ENCODE measurements at places on chromosomes 4 and X.

GRCh38 chr4:167721617-167722486 is 370.5 kb upstream of the ANXA10 start:
- DNase-seq: peak; percentile 17

GRCh38 chrX:29466456-29466855 is 748.9 kb upstream of the MAGEB2 start:
- DNase-seq: no peak

DNA sequence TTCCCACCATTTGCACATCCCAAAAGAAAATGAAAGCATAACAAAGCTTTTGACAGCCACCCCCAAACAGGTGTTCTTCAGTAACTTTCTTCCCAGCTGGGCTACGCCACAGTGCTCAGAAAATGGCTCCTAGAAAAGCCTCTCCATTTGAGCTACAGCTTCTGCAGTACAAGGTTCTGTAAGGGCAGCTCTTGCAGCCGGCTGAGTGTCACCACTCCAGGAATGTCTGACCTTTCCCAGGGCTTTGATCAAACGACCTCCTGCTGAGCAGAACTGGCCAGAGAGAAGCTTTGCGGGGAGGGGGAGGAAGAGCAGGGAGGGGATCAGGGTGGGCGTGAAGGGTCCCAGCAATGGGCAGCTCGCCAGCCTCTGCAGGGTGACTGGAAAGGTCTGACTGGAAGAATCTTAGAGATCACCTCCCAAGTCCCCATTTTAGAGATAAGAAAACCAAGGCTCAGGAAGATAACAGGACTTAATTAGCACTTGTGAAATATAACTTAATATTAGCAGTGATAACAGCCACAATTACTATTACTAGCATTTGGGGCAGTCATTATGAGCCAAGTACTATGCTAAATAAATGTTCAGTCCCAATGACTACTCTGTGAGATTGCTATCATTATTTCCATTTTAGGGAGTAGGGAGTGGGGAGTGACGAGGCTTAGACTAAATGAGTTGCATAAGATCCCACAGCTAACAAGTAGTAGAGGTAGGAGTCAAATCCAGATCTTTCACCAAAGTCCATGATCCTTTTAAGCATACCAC is 51.1 kb downstream of the LEF1 start:
- no peak for DNase-seq

GRCh38 chr4:150974750-150975149 is 40.3 kb downstream of the LRBA start:
- DNase-seq: no peak

DNA sequence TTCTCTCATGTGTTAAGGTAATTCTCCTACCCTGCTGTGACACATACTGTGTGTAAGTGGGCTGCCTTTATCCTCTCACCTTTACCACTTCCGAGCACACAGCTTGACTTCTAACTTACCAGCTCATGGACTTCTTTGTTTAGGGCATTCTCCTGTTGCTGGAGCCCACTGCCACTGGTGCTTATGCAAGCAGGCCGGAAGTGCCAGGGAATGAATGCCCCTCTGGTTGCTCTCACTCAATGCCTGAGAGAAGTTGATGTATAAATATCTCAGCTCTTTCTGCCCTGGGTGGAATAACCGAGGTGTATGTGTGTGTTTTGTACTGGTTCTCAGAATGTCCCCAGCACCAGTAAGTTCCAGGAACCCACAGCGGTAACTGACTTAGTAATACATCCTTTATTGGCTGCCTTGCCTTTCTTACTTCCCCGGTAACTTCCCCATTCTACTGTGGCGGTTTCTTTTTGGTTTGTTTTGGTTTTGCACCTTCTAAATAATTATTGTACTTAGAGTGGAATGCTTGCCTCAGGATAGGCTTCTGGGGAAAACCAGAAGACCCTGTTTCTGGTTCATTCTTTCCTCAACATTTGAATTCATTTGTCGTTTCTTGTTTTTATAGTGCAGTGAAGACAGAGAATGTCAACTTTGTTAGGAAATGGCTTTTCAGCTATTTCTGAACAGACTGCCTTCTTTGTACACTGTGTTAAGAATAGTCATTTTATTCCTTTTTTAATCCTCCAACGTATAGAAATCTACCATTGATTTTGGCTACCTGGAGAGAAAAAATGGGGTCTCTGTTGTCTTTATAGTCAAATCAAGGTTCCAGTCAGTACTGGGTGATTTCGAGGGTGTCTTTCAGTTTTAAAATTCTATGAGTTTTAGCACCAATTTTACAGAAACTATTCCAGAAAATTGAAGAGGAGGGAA is 45.4 kb downstream of the CXorf58 start:
- no peak for DNase-seq

GRCh38 chrX:3393178-3393577 is 46.7 kb upstream of the MXRA5 start:
- no peak for DNase-seq

DNA sequence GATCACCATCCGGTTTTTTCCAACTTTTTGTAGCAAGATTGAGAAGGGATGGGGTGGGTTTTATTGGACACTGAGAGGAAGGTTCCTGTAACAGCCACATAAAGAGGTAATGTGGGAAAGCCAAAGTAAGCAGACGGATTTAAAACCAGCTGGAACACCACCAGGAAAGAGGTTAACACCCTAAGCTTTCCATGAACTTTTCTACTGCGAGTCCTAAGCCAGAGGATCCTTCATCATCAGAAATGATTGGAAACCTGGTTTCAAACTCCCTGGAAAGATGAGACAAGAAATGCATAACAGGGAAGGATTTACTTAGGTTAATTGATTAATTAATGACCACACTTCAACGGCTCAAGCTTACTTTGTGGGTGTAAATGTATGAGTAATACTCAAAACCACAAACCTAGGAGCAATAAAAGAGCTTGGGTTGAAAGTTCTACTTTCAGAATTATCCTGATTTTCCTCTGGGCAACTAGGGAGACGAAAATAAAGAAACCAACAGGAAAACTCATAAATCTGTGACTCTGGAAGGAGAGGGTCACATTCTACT is 91.5 kb downstream of the COX18 start:
- DNase-seq: no peak

- no peak for DNase-seq
These were observed 79.7 kb upstream of the GNPDA2 start for GRCh38 chr4:44806071-44806470.

- no peak for DNase-seq
These were observed 8.3 kb upstream of the LNX1 start for GRCh38 chr4:53599632-53600031.

GRCh38 chr4:63020661-63021060 is 1388.6 kb downstream of the TECRL start:
- DNase-seq: no peak

DNA sequence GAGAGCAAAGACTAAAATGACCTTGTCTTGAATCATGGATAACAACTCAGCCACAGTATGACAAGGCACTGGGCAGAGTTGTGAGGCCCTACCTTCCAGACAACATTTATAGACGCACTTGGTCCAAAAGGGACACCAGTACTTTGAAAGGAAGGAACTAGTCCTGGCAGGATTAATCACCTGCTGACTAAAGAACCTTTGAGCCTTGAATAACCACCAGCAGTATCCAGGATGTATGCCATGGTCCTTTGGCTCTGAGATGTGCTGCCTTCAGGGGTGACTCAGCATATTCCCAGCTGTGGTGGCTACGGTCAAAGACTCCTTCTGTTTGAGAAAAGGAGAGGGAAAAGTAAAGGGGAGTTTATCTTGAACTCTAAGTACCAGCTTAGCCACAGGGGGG is 118.1 kb upstream of the PRR32 start:
- DNase-seq: no peak

- no peak for DNase-seq
These were observed 28.5 kb downstream of the ADGRA3 start for GRCh38 chr4:22487328-22487727.

GRCh38 chr4:20428436-20429160 is 176.9 kb downstream of the SLIT2 start:
- peak; percentile 22 for DNase-seq

DNA sequence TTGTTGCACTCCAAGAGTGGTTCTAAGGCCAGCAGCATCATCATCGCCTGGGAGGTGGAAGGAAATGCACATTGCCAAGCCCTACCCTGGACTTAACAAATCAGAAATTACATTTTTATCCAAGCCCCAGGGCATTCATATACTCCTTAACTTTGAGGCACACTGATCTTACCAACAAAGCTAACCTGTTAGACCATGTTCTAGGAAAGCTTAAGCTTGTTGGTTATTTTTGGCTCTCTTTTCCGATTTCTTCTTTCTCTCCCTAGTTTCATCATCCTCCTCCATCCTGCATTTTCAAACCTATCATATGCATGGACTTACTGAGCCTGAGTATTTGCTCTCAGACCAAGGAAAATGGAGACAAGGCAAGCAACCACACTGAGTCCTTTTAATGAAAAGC is 133.4 kb downstream of the OPHN1 start:
- DNase-seq: no peak

DNA sequence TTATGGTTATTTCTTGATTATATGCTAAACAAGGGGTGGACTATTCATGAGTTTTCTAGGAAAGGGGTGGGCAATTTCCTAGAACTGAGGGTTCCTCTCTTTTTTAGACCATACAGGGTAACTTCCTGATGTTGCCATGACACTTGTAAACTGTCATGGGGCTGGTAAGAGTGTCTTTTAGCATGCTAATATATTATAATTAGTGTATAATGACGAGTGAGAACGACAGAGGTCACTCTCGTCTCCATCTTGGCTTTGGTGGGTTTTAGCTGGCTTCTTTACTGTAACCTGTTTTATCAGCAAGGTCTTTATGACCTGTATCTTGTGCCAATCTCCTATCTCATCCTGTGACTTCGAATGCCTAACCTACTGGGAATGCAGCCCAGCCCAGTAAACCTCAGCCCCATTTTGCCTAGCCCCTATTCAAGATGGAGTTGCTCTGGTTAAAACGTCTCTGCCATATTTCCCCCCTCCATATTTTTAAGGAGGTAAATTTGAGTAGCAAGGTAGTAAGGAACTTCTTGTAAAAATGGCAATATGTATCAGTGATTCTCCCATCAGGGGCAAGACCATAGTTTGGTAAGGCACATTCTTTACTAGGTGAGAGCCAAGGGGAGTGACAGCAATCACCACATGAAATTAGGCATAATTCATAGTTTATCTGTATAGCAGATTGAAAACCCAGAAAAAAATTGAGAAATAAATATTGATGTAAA is 2.6 kb downstream of the CXCL2 start:
- DNase-seq: no peak

- no peak for DNase-seq
These were observed 89.8 kb upstream of the ETNPPL start for GRCh38 chr4:108852691-108853090.

DNA sequence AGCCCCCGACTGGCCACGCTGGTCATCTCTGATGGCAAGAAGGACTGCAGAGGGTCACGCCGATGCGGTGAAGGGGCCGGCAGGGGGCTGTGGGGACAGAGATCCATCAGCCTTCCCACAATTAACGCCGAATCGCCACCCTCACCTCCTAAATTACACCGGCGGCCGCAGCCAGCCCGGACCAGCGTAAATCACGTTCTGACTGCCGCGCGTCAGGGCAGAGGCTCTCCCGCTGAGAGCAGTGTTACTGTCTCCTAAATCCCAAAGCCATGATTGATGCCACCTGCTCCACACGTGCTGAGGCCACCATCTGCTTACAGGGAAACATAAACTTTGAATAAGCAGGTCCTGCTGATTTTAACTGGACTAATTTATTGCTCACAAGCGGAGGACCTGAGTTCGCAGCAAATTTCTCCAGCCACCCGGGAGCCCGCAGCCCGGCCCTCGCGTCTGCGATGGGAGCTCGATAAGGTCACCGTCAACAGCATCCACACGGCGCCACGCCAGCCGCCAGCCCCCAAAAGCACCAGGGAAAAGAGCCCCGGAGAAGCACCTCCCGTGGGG is 127.3 kb upstream of the NKX1-1 start:
- no peak for DNase-seq

DNA sequence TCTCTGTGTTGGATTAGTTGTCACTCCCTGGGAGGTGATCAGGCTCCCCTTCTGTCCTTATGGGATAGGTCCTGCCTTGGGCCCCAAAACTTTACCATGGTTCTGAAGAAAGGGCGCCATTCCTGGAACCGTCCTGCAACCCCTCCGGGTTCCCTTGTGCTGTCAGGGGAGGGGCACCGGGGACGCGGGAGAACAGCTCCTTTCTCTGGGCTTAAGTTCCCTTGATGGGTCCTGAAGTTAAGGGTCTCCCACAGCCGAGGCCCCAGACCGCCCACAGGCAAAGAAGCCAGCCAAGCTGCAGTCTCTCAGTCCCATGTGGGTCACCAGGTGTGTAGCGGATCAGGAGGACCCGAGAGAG is 44.8 kb downstream of the UGT2A3 start:
- no peak for DNase-seq

DNA sequence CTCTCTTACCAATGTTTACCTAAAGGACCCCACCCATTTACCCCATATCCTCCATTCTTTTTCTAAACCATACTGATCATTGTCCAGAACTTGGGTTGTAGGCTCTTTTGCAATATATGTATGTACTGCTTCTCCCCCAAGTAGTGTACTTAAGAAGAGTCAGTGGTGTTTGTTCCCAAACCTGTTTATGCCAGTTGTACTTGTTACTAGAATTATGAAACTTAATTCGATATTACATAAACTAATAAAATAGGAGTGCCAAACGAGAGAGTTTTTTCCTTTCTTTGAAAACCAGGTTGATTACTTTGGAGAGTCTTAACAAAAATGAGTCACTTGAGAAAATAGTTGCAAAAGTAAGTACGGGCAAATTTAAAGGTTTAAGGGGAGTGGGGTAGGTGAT is 96.3 kb downstream of the GEMIN8 start:
- DNase-seq: no peak

DNA sequence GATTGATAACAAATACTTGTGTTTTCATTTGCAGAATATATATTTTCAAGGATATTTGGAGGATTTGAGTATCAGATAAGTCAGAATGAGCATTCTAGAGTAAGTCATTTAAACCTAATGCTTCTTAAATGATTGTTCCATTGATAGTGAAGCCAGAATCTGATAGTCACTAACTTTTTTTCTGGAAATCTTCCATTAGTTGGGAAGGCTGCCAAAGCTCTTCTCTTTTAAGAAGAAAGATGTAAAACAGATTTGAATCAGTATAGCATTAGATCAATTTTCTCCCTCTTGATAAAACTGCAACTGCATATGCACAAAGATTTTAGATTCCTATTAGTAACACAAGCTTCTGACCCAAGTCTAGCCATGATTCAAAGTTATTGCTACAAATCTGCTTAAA is 256.7 kb downstream of the SPOCK3 start:
- DNase-seq: no peak

DNA sequence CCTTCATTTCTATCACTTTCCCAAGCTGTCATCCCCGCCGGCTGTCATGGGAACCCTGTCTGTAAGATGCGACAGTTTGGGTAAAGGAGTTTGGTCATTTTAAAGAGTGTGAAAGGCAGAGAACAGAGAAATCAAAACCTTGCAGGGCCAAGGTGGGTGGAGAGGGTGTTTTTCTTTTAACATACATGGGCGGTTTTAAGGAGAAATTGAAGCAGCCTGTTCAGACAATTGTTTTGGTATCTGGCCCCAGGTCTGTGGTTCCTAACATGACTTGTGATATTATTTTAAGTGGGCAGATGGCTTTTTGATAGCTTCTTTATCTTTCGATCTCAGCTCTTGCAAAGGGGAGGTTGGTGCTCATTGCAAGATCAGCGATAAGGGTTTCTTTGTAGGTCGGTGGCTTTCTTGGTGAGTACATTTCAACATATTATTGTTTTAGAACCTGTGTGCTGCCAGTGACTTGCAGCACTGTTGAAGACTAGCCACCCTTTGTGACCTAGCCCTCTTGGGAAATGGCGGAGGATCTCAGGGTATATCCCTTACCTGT is 3.7 kb downstream of the PPP1R3F start:
- DNase-seq: no peak

- DNase-seq: peak; percentile 19
These were observed 279.0 kb downstream of the ANKRD50 start for GRCh38 chr4:124433500-124433899.

- DNase-seq: no peak
These were observed 488.1 kb downstream of the SMARCA1 start for GRCh38 chrX:129035180-129035579.
